ENCODE measurements at places on chromosomes 2 and 18.

DNA sequence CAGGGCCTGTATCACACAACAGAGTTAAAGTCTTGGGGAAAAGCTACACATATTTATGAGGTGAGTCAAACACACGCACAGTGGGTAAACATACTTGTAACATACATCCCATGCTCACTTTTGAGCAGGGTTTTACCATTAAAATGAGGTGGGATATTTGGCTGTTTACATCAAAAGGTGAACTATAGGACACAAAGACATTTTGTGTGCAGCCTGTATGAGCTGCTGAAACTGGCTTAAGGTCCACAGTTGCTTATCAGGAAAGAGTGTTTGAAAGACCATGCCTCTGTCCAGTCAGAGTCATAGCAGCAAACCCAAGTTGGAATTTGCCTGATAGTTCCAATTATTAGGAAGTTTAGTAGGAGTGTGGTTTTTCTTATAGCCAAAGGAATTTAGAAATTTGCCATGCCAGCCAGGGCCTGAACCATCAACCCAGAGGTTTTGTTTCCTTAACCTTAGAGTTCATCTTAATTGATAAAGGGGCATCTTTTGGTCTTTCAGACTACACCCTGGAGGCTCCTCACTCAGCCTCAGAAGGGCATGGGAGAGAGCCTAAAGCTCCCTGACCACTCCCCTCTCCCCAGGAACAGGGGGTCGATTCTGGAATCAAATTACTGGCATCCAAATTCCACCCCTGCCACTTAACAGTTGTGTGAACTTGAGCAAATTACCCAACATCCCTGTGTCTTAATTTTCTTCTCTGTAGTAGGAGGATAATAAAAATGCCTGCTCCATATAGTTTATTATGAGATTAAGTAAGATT is 29.9 kb upstream of the L3MBTL4 start:
- DNase-seq: no peak

DNA sequence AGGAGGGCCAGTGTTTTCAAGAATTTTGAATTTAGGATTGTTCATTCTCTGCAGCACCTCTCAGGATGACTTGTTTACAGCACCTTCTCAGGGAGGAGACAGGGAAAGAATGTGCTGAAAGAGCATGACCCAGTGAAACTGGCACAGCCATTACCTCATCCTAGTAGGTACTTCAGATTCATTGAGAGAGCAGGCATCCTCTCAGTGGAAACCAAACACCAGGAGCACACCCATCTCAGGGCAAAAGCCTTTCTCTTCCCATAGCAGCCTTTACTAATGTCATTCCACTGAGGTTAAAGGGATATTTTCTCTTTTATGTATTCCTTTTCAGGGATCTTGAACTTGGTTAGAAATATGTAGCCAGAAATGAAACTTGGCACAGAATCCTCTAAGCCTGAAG is 2.6 kb downstream of the MAP2 start:
- DNase-seq: no peak

DNA sequence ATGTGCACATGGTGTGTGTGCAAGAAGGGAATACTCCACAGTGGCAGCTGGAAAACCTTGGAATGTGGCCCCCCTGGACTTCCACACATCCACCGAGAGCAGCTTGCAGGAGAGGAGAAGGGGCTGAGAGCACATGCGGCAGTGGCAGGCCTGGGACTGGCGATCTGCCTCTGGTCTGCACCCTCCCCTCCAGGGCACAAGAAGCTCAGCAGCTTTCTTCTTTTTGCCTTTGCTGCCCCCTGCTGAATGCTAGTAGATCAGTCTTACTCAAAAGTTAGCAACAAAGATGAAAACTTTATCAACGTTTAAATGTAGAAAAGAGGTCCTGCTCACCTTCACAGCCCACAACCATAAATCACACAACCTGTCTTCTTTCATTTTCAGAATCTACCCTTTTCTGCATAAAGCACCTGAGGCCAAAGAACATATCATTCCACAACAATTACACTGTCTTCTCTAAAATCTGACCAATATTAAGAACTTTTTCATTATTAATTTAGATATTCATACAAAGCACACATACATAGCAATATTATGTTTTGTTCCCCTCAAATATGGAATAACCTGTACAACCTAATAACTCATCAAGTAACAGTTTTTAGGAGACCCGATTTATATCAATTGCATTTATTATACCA is 34.6 kb downstream of the TGFBRAP1 start:
- no peak for DNase-seq

DNA sequence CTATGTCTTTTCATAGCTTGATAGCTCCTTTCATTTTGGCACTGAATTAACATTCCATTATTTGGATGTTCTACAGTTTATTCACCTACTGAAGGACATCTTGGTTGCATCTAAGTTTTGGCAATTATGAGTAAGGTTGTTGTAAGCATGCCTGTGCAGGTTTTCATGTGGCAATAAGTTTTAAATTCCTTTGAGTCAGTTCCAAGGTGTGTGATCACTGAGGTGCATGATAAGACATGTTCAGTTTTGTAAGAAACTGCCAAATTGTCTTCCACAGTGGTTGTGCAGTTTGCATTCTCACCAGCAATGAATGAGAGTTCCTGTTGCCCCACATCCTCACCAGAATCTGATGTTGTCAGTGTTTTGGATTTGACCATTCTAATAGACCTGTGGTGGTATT is 24.2 kb downstream of the XDH start:
- DNase-seq: no peak

DNA sequence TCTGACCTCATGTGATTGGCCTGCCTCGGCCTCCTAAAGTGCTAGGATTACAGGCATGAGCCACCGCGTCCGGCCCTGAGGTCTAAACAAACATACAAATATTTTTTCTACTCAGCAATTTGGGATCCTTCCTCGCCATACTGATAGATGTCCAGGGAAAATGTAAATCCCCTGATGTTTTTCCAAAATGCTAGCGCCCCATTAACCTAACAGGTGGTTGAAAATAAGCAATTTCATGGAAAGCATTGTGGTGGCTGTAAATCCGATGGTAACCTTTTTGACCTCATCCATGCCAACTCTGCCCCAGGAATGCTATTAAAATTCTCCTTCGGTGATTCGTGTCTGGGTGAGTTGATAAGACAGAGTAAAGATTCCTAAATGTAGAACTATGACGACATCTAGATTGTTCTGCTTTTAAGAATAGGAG is 19.3 kb downstream of the GEMIN6 start:
- DNase-seq: no peak

Data from effector CD4-positive, alpha-beta T cell (primary cell).